ENCODE measurements at places on chromosomes 11 and 22.

- no peak for DNase-seq
These were observed 686.4 kb upstream of the CCDC90B start for GRCh38 chr11:83972536-83972935.

- no peak for DNase-seq
These were observed 2.3 kb upstream of the IL17REL start for GRCh38 chr22:50014655-50015401.

- no peak for DNase-seq
These were observed 131.2 kb downstream of the ARL14EP start for GRCh38 chr11:30454111-30454510.

DNA sequence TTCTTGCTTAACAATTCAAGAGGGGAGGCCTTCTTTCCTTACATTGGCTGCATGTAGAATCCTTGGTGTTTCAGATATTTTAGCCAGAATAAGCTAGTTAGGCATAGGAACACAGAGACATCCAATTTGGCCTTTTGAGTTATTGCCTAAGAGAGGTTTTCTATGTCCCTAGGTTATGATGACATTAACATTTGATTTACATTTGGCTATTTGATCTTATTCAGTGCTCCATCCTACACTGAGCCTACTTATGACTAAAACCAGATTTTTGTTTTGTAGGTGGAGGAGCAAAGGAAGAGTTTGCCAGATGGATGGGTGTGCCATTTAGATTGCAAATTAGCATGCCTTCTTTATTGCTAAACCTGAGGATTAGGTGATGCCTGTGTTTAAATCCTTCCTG is 11.1 kb upstream of the SLC37A2 start:
- no peak for DNase-seq

DNA sequence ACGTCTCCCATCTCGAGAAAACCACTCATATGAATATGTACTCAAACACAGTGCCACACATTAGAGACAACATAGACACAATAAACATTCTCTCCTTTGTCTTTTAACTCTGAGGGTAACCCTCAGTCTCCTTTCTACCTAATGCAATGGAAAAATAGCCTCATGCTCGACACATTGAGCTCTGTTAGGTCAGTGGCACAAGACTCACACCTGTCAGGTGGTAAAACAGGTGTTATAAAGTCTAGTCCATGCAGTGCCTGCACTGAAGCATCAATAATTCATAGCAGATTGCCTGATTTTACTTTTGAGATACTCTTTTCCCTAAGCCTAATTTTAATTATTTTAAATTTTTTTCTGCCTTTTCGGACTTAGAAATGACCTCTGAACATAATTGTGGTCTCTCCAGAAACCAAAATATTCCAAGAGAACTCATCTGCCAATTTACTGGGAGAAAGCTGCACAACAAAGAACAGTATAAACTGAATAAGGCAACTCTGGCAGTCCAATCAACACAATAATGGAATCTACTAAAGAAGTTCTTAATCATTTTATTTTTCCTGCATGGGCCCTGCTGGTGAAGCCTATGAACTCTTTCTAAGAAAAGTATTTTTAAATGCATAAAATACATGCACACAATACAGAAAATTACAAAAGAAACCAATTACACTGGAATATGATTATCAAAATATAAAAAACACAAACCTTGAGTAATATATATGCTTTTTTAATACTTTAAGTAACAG is 9.9 kb downstream of the RDX start:
- no peak for DNase-seq

DNA sequence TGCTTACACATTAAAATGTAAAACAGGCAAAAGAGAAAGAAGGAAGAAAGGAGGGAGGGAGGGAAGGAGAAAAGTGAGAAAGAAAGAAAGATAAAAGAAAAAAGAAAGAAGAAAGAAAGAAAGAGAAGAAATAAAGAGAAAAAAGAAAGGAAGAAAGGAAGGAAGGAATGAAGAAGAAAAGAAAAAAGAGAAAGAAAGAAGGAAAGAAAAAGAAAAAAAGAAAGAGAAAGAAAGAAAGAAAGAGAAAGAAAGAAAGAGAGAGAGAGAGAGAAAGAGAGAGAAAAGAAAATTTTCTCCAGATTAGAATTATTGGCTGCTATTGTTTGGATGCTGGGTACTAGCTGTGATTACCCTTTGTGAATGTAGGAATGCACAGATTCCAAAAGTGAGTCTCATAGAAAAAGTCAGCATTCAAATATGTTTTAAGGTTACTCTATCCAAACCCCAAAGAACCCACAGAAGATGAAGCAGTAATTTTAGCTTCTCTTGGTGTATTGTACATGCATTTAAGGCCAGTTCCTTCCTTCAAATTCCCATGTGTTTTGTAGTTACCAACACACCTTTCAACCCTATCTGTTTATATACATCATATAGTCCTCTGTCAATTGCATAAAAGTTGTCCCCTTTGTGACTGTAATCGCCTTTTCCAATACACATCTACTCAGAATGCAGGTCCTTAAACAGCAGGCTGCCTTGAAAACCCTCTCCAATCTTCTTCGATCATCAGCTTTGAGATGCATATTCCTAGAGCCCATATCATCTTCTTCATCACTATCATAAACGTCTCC is 789 bp upstream of the FAM111A start:
- DNase-seq, result no peak

DNA sequence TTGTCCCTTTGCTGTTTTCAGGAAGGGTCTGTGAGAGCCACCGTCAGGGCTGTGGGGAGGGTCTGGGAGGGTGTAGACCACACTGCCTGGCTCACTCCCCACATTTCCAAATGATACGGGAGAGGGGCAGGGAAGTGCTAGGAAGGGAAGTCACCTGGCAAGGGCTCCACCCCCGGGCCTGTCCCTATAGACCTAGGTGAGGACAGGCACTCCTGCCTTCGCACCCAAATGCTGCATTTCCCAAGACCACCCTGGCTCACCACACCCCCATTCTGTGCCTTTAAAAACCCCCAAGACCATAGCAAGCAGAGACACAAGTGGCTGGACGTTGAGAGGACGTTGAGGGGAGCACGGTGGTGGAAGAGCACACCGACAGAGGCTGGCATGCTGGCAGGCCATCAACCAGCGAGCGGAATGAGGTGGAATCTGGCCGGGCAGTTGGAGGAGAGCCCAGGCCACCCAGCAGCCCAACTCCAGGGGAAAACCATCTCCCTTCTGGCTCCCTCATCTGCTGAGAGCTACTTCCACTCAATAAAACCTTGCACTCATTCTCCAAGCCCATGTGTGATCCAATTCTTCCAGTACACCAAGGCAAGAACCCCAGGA is 45.7 kb downstream of the GNB1L start:
- DNase-seq, result no peak

GRCh38 chr11:33753304-33753967 is 17.2 kb upstream of the CD59 start:
- DNase-seq, result no peak

DNA sequence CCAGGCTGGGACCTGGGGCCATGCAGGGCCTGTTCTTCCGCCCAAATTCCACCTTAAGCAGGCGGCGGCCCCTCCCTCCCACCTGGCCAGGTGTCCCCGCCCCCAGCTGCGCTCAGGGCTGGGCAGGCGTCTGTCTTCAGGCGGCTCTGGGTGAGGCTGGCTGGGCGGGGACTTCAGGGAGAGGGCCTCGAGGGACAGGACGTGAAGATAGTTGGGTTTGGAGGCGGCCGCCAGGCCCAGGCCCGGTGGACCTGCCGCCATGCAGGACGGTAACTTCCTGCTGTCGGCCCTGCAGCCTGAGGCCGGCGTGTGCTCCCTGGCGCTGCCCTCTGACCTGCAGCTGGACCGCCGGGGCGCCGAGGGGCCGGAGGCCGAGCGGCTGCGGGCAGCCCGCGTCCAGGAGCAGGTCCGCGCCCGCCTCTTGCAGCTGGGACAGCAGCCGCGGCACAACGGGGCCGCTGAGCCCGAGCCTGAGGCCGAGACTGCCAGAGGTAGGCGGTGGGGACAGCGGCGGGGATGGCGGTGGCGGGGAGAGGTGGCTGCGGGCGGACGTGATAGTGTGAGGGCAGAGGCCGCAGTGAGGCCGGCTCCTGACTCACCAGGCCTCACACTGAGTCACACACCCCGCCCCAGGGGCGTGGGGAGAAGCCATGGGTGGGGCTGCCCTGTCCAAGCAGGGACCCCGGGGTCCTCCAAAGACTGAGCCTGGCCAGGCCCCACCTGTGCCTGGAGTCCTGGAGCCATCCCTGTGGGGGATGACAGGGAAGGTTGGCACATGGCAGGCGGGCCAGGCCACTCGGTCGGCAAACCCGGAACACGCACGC is at the start of gene PKP3:
TSS of gene PKP3 (plus strand) at position 176 of the 824 bp plus-strand sequence. CDS start at position 260, 84 bp downstream.
- DNase-seq, result no peak

Data from activated CD8-positive, alpha-beta memory T cell treated with anti-CD3 and anti-CD28 coated beads for 1 hour (primary cell).